ENCODE measurements at places on chromosomes 12 and 14.

DNA sequence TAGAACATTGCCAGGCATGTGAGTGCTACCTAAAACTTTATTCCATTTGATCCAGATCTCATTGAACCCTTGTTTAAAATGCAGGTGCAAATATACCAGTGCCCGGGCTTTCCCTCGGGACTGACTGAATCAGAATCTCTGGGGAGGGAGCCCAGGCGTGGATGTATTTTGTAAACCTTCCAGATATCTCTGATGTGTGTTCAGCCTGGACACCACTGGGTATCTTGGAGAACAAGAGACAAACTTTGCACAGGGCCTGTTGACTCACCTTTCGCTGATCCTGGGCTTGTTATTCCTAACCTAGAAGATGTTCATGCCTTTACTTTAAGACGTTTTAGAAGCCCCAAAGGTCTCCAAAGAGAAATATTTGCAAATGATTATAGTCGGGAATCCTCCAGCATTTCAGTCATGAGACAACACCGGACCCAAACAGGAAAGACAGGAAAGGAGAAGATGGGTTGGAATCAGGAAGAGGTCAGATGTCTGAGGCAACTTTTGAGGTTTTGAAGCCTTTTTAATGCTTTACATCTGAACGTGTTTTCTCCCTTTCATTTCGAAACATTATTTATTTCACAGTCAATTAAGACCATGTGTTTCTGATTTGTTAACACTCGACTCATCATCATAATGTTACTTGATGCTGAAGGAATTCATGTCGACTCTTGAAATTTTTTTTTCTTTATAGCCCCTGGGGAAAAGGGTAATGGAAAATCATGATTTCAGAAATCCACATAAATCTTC is 118.6 kb downstream of the PLXNC1 start:
- DNase-seq, result no peak

GRCh38 chr12:82593901-82594396 is 92.8 kb upstream of the TMTC2 start:
- no peak for DNase-seq

DNA sequence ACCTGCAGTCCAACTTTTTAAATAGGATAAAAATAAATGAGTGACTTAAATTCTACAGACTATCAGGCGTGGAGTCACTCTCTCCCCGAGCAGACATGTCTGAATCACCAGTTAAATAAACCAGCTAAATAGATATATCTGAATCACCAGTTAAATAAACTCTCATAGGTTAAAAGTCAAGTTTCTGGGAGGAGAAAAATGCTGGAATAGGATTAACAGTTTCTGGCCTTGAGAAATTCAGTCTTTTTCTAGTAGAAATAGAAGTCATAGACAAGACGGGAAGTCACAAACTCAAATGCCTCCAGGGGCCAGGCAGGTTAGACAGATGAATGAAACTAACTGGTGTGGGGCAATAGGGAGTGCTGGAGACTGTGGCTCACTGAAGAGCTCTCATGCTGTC is 258.6 kb upstream of the TMEM132C start:
- DNase-seq, result no peak

DNA sequence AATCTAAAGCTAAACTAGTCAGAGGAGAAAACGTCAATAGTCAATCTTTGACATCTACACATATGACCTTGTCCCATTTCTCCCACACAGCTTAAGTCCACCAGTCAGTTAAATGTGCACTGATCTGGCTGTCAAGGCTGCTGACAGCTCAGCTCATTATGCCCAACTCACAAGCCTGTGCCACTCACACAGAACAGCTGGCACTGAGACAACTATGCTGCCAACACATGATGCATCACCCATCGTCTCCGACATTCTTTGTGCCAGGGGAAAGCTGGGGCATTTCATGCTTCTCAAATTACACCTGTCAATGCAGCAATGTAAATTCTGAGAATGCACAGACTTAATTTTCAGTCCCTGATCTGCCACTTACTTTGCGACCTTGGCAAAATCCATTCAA is 25.3 kb downstream of the GNS start:
- peak; percentile 86 for DNase-seq

DNA sequence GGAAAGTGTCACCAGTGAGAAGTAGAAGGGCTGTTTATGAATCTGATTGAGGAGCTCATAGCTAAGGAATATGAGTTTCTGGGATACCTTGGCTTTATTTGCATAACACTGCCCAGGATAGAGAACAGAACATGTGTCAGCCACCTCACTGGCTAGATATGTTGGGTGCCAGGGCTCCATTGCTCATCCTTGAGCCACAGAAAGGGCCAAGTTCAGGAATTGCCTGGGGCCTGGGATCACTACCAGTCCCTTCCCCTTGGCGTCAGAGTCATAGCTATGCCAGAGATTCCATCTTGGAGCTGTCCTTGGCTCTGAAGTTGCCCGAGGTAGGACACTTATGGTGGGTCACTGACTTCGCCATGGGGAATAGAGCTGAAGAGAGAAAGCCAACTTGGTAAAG is 49.0 kb downstream of the IFT43 start:
- DNase-seq, result no peak

- no peak for DNase-seq
Measured at GRCh38 chr12:63420206-63420644, 248.1 kb downstream of the DPY19L2 start.

DNA sequence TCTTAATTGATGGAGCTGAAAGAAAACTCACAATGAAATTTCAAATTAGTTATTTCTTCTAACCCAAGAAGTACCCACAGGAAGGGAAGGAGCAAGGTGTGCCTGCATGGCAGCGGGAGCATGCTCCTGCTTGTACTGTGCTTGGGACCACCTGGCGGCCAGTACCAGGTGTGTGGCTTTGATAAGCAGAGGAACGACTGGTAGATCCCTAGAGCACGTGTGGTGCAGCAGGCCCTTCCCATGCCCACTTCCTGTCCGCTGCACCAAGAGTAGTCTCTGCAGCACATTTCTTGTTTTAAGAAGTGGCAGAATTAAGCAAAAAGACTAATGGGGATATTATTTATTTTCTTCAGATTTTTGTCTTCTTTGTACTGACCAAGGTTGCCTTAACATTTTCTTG is 122.3 kb upstream of the ATF1 start:
- DNase-seq, result no peak

GRCh38 chr12:124964836-124965462 is 24.0 kb downstream of the DHX37 start:
- DNase-seq, result no peak

DNA sequence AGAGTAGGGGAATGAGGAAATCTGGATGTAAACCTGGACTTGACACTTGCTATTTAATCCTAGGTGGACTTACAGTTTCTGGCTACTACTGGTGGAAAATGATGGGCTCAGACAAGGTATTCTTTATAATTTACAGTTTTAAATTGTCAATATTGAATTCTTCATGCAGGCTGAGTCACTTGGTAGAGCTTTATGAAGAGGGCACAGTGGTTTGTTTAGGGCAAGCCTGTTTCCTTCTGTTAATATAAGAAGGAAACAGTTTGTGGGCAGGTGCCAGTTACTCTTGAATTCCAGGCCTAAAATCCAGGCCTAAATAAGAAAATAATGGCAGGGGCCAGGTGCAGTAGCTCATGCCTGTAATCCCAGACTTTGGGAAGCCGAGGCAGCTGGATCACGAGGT is 355.8 kb upstream of the RGS6 start:
- no peak for DNase-seq

DNA sequence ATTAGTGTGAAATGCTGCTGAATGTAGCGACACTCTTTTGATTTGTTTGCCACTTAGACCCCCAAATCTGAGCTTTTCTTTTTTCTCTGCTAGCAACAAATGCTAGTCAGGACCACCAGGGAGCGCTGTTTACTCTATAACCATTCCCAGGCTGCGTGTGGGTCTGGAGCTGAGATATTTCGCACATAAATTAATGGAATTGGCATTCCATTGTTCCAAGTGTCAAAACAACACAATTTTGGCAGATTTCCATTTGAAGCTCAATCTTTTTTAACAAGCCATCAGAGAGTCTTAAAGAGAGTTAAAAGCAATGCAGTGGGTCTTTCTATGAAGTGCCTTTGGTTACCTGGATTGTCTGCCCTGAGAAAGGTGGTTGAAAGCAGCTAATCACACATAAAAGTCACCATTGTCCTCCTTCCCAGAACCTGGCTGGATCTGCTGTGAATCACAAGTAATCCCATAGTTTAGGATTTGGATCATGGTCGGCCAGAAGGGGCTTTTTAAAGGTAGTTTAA is 7.4 kb upstream of the TMEM132C start:
- DNase-seq, result peak; percentile 54

- no peak for DNase-seq
Measured at GRCh38 chr14:88426271-88426670, 40.8 kb downstream of the SPATA7 start.

GRCh38 chr14:76201162-76201561 is 49.4 kb downstream of the GPATCH2L start:
- DNase-seq, result no peak

GRCh38 chr12:47035484-47035883 is 43.9 kb upstream of the PCED1B start:
- no peak for DNase-seq

GRCh38 chr14:54691525-54692283 is 124.8 kb downstream of the SAMD4A start:
- DNase-seq, result peak; percentile 65

DNA sequence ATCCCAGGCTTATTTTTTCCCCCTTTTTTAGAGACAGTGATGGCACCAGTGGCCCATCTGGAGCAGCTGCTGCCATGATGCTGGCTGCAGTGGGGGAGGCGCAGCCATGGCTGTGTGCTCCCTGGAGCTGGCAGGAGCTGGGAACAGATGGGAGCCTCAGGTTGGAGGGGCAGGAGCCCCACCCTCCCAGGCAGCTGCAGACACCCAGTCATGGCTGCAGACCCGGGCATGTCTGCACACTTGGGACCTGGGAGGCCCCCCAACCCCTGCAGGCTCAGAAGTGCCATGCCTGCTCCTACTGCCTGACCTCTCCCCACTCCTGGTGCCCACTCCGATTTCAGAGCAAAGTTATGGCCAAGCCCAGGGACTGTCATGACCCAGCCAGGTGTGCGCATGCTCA is 25.1 kb downstream of the CDKL1 start:
- no peak for DNase-seq

DNA sequence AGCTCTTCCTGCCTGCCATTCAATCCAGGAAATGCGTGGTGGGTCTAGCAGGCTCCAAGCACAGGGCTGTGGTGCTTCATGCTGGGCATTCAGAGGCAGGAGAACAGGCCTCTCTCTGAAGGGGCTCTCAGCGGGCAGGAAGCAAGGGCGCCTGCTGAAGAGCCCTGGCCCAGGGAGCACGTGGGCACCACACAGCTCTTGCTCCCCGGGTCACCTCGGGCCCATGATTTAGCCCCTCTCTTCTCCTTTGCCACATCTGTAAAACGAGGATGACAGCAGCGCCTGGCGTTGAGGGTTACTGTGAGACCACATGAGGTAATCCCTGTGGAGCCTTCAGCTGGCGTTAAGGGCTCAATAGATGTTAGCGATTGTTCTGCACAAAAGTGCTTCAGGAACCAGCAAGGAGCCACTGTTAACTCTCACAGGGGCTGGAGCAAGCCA is 37.6 kb upstream of the SPTLC2 start:
- DNase-seq, result no peak

- DNase-seq, result no peak
Measured at GRCh38 chr12:67449591-67450052, 180.5 kb downstream of the CAND1 start.

DNA sequence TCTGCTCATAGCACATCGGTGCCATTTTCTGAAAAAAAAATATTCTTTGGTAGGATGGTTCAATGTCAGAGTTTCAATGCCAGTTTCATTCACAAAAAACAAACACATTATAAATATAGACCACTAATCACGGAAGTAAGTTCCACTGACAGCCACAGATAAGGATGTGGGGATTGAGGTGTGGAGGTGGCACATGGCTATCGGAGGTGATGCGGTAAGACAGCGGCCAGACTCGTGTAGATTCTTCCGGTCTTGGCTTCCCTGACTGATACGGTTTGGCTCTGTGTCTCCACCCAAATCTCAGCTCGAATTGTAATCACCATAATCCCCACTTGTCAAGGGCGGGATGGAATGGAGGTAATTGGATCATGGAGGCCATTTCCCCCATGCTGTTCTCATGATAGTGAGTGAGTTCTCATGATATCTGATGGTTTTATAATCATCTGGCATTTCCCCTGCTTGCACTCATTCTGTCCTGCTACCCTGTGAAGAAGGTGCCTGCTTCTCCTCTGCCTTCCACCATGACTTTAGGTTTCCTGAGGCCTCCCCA is 693.4 kb downstream of the VRK1 start:
- no peak for DNase-seq

- peak; percentile 85 for DNase-seq
Measured at GRCh38 chr12:39443081-39443928, at the start of gene KIF21A. TSS of gene KIF21A (minus strand) at chr12:39443120. CDS start at chr12:39442970, 150 bp downstream.

DNA sequence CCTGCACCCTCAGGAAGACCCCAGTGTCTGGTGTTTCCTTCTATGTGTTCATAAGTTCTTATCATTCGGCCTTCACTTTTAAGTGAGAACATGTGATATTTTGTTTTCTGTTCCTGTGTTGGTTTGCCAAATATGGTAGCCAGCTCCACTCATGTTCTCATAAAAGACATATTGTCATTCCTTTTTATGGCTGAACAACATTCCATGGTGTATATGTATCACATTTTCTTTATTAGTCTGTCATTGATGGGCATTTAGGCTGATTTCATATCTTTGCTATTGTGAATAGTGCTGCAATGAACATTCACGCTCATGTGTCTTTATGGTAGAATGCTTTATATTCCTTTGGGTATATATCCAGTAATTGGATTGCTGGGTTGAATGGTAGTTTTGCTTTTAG is 645.1 kb downstream of the SLC16A7 start:
- no peak for DNase-seq

- DNase-seq, result no peak
Measured at GRCh38 chr12:75724928-75725312, 213.5 kb upstream of the KRR1 start.

GRCh38 chr12:104910196-104910840 is 47.8 kb downstream of the SLC41A2 start:
- DNase-seq, result no peak

DNA sequence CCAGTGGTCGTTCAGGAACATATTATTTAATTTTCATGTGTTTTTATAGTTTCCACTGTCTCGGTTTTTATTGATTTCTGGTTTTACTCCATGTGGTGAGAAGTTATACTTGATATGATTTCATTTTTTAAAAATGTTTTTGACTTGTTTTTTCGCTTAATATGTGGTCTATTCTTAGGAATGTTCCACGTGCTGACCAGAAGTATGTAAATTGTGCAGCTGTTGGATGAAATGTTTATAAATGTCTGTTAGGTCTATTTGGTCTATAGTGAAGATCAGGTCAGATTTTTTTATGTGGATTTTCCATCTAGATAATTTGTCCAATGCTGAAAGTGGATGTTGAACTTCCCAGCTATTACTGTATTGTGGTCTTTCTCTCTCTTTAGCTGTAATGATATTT is 433.8 kb upstream of the MIS18BP1 start:
- DNase-seq, result no peak
